PC-3 (cell line): ENCODE measurements at places on chromosomes 3 and 15. TPM values are rescaled to one million over a fixed set of nuclear protein-coding genes. Genes with fewer than 3 reads are reported as not detected.

Gene RFTN1
- total RNA-seq: 9.7 and 12.3 TPM in 2 replicates

Gene CCDC39
- total RNA-seq: 0.04 TPM in 1 of 2 replicates, not detected in the other

Gene BOC
- total RNA-seq: 4.4 and 7.3 TPM in 2 replicates

GRCh38 chr15:67605871-67606270 is 63.4 kb downstream of the MAP2K5 start:
- no peak overlapping the region for H3K27ac ChIP-seq
- H3K4me3 ChIP-seq: no peak overlapping the region
- H3K4me1 ChIP-seq: peaks cover 1% of the 10 kb centered on the region
- no peaks in the 10 kb centered on the region for H3K36me3 ChIP-seq
- H3K27me3 ChIP-seq: no peaks in the 10 kb centered on the region
- DNase-seq: no peak

GRCh38 chr3:159724627-159725026 is 264.0 kb upstream of the IL12A start:
- H3K4me1 ChIP-seq: peaks cover 42% of the 10 kb centered on the region
- DNase-seq: peak; percentile 75
- no peak overlapping the region for H3K27ac ChIP-seq
- H3K36me3 ChIP-seq: no peaks in the 10 kb centered on the region
- no peak overlapping the region for H3K4me3 ChIP-seq

Gene LRRC31
- total RNA-seq: 0.04 TPM in 1 of 2 replicates, not detected in the other

Gene GABRR3
- not detected in 2 replicates for total RNA-seq

GRCh38 chr15:56034514-56034913 is 41.1 kb upstream of the NEDD4 start:
- H3K36me3 ChIP-seq: no peaks in the 10 kb centered on the region
- H3K27me3 ChIP-seq: no peaks in the 10 kb centered on the region
- no peak overlapping the region for H3K4me3 ChIP-seq
- DNase-seq: no peak

DNA sequence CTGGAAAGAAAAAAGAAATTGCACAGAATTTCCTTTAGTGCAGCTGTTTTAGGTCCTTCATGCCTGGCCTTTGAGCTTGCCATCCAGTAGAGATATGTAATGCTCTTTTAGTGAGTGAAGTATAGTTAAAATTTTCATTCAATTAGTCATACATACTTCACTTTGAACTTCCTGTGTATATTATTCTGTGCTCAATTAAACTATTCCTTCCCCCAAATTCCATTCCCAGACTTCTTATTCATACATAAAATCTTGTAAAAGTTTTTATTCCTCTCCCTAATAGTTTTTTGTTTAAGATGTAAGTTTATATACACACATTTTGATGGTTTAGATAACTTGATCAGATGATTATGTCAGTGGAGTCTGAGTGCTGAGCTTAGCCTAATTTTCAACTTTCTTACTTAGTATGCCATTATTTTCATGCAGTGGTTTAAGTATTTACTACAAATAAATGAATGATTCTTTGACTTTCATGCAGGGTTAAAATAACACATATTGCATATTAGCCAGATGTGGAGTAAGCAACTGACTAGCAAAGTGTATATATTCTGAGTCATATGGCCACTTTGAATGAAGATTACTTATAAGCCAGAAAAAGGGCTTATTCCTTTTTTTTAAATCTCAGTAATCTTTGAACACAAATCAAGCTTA is 42.5 kb upstream of the ABHD10 start:
- peak overlapping the region; percentile 18; the same call in 1 of the 2 replicates for H3K4me3 ChIP-seq
- peaks cover 45% of the 10 kb centered on the region for H3K4me1 ChIP-seq
- peak overlapping the region; percentile 89 for H3K27ac ChIP-seq
- peak; percentile 89 for DNase-seq
- H3K27me3 ChIP-seq: no peaks in the 10 kb centered on the region

DNA sequence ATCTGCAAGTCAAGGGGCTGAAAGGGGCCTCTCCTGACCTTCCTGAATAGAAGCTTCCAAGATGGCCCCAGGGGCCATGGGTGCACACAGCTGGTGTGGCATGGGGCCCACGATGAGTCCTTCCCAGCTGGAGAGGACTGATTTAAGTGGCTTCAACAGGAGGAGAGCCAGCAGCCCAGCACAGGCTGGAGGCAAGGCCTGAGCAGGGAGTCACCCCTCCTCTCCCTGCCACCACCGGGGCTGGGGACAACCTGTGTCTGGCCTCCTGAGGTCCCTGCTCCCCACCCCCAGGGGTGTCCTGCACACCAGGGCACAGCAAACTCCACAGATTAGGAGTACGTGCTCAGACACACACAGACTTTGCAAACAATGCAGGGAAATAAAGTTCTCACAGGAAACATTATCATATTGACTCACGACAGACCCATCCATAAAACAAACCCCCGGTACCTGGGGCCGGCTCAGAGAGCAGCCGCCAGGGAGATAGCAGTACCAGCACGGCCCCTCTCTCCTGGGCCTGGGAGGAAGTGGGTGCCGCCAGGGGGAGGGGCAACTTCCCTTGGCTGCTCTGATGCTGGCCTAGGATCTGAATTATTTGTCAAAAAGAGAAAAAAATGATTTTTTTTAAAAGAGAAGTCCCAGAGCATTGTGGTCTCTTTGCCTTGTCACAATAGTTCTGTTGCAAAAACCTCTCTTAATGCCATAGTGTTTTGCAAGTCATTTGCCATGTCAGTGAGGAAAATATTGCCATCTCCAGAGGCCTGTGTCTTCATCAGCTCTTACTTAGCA is 21.9 kb upstream of the TSEN2 start:
- no peaks in the 10 kb centered on the region for H3K27me3 ChIP-seq
- peak; percentile 92 for DNase-seq
- H3K4me1 ChIP-seq: peaks cover 32% of the 10 kb centered on the region
- H3K36me3 ChIP-seq: no peaks in the 10 kb centered on the region
- peak overlapping the region; percentile 97 for H3K27ac ChIP-seq

Gene TRH
- not detected in 2 replicates for total RNA-seq

DNA sequence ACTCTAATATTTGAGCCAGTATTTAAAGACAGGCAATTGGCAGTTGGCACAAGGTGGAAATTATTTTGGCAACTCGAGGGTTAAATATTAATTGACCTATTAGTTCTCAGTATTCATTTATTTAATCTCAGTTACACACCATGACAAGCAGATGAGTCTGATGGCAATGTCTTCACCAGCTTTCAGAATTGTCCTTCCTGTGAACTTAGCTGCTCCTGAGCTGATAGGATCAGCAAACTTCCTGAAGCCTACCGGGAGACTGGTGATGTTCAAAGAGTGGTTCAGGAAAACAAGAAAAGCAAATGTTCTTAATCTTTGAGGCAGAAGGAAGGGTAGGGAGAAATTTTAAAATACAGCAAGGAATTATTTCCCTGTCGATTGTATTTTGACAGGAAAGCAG is 522.2 kb downstream of the SOX2 start:
- peaks cover 15% of the 10 kb centered on the region; the same call in 1 of the 2 replicates for H3K4me1 ChIP-seq
- H3K27ac ChIP-seq: no peak overlapping the region
- H3K4me3 ChIP-seq: no peak overlapping the region
- H3K27me3 ChIP-seq: no peaks in the 10 kb centered on the region
- peak; percentile 46 for DNase-seq

GRCh38 chr15:75647370-75648155 is at the start of gene SNX33:
Gene SNX33, plus strand, starts transcription at chr15:75647912. Its CDS starts 1,191 bp downstream, at chr15:75649103.
- H3K36me3 ChIP-seq: no peaks in the 10 kb centered on the region
- peak within 1 kb of the TSS; percentile 93 for H3K4me3 ChIP-seq
- H3K27ac ChIP-seq: peak within 1 kb of the TSS; percentile 64
- no peaks in the 10 kb centered on the region for H3K27me3 ChIP-seq
- peak; percentile 77 for DNase-seq

Gene FBXW12
- total RNA-seq: not detected in 2 replicates

Gene NRROS
- total RNA-seq: 0.07 and 0.29 TPM in 2 replicates

Gene FAM81A
- total RNA-seq: 2.5 and 8.1 TPM in 2 replicates

DNA sequence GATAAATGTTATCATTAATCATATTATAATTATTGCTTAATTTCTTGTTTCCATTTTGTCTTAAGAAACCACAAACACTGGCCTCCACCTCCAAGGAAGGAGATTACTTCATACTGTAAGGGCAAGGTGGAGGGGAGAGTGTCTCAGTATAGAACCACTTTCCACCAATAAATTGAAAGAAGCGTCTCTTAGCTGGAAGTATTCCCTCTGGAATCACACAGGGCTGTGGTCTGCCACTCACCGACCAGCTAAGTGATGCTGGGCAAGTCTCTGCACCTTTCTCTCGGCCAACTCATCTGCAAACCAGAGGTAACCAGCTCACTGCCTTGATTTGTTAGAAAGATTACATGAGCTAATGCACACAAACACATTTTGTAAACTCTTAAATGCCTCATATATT is 63.1 kb downstream of the EIF4E3 start:
- no peaks in the 10 kb centered on the region for H3K27me3 ChIP-seq
- H3K4me3 ChIP-seq: no peak overlapping the region
- no peaks in the 10 kb centered on the region for H3K36me3 ChIP-seq
- peaks cover 12% of the 10 kb centered on the region for H3K4me1 ChIP-seq
- H3K27ac ChIP-seq: no peak overlapping the region

- no peaks in the 10 kb centered on the region for H3K27me3 ChIP-seq
- peaks cover 5% of the 10 kb centered on the region; the same call in 1 of the 2 replicates for H3K4me1 ChIP-seq
- no peaks in the 10 kb centered on the region; the same call in 1 of the 2 replicates for H3K36me3 ChIP-seq
- H3K27ac ChIP-seq: no peak overlapping the region
These were observed 51.5 kb upstream of the SLCO2A1 start for GRCh38 chr3:134081211-134081610.

Gene ACKR2
- total RNA-seq: 1.3 and 3.9 TPM in 2 replicates

Gene ZNF660
- not detected in 2 replicates for total RNA-seq

GRCh38 chr15:48309740-48310139 is 21.5 kb upstream of the DUT start:
- no peaks in the 10 kb centered on the region for H3K36me3 ChIP-seq
- no peak for DNase-seq

DNA sequence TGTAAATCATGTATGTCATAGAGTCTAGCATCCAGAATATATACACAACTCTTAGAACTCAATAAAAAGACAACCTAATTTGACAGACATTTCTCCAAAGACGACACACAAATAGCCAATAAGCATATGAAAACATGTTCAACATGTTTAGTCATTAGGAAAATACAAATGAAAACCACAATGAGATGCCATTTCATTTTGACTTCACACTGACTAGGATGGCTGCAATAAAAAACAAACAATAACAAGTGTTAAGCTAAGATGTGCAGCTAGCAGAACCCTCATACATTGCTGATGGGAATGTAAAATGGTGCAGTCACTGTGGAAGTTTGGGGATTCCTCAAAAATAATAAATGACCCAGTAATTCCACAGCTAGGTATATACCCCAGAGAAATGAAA is 16.4 kb downstream of the SPG11 start:
- DNase-seq: no peak
- peaks cover 24% of the 10 kb centered on the region for H3K36me3 ChIP-seq
- H3K27ac ChIP-seq: no peak overlapping the region
- no peak overlapping the region for H3K4me3 ChIP-seq
- H3K4me1 ChIP-seq: no peaks in the 10 kb centered on the region

DNA sequence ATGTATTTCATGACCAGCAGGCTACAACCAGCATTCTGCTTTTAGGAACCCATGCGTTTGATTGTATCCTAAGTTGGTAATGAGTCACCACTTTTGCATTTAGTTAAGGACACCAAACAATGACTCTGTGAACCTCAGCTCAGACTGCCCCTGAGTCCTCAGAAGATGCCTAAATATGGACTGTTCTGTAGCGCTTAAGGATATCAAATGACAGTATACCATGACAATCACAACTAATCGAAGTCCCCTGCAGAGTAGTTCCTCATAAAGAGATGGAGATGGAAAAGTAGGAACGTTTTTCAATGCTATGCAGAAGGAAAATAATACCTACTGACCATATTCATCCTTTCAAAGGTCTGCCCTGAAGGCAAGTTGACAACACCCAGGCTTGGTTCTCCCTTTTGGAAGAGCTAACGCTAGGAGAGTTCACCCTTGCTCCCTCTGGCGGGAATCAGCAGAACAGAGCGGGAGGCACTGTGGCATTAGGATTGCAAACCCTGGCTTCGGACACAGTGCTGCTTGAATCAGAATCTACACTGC is 508.6 kb downstream of the FHIT start:
- peaks cover 19% of the 10 kb centered on the region for H3K4me1 ChIP-seq
- DNase-seq: peak; percentile 80
- H3K4me3 ChIP-seq: no peak overlapping the region
- H3K36me3 ChIP-seq: no peaks in the 10 kb centered on the region
- H3K27ac ChIP-seq: no peak overlapping the region

- no peak overlapping the region for H3K27ac ChIP-seq
- DNase-seq: no peak
- no peak overlapping the region for H3K4me3 ChIP-seq
- H3K4me1 ChIP-seq: no peaks in the 10 kb centered on the region
- no peaks in the 10 kb centered on the region for H3K36me3 ChIP-seq
These were observed 19.4 kb upstream of the MNS1 start for GRCh38 chr15:56484287-56484686.

DNA sequence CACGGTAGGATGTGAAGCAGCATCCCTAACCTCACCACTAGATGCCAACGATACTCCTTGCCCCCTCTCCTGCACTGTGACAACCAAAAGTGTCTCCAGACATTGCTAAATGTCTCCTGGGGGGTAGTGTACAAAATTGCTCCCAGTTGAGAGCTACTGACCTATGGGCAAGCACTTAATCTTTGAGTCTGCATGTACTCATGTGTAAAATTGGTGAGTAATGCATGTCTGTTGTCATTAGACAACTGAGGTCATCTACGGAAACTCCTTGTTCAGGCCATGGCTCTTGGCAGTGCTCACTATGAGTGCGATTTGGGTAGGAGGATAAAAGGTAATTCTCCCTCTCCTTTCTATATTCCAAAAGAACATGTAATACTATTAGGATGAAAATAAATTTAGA is 29.2 kb downstream of the PDHB start:
- H3K27me3 ChIP-seq: no peaks in the 10 kb centered on the region
- H3K4me1 ChIP-seq: peaks cover 16% of the 10 kb centered on the region
- H3K4me3 ChIP-seq: no peak overlapping the region
- H3K27ac ChIP-seq: peak overlapping the region; percentile 62

Gene DNAH1
- total RNA-seq: 2.2 and 3.3 TPM in 2 replicates

- no peaks in the 10 kb centered on the region for H3K27me3 ChIP-seq
- DNase-seq: no peak
- H3K36me3 ChIP-seq: no peaks in the 10 kb centered on the region
These were observed 23.6 kb upstream of the RPL35A start for GRCh38 chr3:197926418-197926817.

- H3K27ac ChIP-seq: no peak overlapping the region
- H3K36me3 ChIP-seq: no peaks in the 10 kb centered on the region
- H3K4me3 ChIP-seq: no peak overlapping the region
- no peak for DNase-seq
- H3K27me3 ChIP-seq: no peaks in the 10 kb centered on the region
These were observed 73.2 kb downstream of the CLSTN2 start for GRCh38 chr3:140007911-140008869.

- no peaks in the 10 kb centered on the region for H3K36me3 ChIP-seq
- peaks cover 3% of the 10 kb centered on the region; the same call in 1 of the 2 replicates for H3K27me3 ChIP-seq
- no peaks in the 10 kb centered on the region for H3K4me1 ChIP-seq
- DNase-seq: no peak
- no peak overlapping the region for H3K4me3 ChIP-seq
These were observed 234.2 kb downstream of the WNT5A start for GRCh38 chr3:55252921-55253320.
